DMS 273 treated with DMSO at 0.1 percent for 48 hours (cell line): ENCODE measurements at places on chromosomes 7 and 10.

DNA sequence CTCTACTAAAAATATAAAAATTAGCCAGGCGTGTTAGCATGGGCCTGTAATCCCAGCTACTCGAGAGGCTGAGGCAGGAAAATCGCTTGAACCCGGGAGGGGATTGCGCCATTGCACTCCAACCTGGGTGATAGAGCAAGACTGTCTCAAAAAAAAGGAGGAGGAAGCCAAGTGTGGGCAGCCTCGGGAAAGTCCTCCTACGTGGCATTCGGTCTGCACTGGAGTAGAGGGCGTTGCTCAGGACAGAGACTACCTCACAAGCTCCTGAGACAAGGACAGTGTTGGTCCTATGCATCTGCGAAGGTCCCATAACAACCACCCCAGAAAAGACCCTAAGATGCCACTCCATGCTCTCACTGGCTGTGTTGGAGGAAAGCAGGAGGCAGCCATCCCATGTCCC, 10.0 kb upstream of the SERPINE1 start:
- DNase-seq = no peak

- no peak for DNase-seq
These were observed 15.6 kb downstream of the FANK1 start for GRCh38 chr10:125911990-125912389.

DNA sequence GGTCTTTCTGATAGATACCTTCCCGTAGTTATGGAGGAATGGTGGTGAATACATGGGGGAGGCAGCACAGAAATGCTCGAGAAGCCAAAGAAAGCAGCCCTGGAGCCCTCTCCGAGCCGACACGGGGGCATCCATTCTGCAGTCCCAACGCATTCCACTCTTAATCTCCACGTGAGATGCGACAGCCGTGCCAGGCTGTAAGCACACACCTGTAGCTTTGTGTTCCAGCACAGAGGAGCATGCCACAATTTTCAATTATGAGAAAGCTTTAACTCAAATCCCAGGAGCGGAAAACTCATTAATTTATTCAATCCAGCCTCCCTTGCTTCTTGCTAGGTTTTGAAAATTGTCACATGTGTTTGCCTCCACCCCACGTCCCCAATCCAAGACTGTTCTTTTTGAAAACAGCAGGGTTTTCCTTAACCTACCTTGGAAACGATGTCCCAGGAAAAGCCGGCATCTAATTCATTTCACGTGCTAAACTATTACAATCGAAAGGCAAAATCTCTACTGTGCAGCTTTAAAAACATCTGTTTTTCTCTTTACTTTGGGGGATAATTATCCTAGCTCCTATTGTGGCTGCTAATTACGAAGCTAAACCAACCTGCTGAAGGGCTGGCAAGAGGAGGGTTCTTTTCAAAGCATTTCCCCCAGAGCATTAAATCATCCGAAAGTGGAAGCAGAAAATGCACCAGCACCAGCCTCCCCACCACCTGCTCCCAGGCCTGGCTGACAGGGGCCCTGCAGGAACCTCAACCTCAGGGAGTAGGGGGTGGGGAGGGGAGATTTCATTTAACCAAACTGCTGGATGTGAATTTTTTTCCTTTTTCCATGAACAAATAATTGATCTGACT, 56.0 kb upstream of the CHST15 start:
- DNase-seq = peak; percentile 3

GRCh38 chr10:42650374-42650773, 12.0 kb upstream of the ZNF33B start:
- no peak for DNase-seq

DNA sequence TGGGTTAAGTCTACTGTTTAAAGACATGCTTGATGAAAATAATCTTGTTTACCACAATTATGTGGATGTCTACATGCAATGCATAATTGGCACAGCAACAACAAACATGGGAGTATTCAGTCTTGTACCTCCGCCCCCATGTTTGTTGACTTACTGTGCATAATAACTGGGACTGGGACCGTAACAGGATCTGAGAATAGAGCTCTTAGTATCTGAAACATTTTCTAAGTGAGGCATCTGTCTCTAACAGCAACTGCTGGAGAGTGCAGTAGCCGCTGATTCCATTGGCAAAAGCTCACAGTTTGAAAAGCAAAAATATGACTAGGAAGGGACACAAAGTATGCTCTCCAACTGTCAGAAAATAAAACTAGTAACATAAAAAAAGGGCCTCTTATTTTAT, 61.6 kb downstream of the ENO4 start:
- DNase-seq = no peak

GRCh38 chr7:94941844-94942632, 34.6 kb downstream of the PPP1R9A start:
- no peak for DNase-seq

DNA sequence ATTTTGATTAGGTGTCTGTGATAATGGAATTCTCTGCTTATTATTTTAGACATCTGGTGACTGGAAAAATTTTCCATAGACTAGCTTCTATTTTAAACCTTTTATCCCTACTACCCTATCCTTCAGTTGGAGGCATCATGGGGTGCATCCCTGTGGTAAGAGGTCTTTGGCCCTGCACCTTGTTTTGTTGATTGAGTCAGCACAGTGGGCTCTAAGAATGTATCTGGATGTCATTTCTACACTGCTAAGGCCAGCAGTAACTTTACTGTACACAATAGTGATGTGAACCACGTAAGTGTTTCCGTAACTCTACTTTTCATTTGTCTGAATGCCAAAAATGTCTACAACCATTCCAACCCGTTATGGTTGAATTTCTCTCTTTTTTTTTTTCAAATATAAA, 75.6 kb downstream of the ADAM22 start:
- DNase-seq = no peak

- DNase-seq = no peak
These were observed 296.8 kb downstream of the ELMO1 start for GRCh38 chr7:37151741-37152413.

- DNase-seq = no peak
These were observed 1030.6 kb upstream of the GHITM start for GRCh38 chr10:83108565-83109333.

DNA sequence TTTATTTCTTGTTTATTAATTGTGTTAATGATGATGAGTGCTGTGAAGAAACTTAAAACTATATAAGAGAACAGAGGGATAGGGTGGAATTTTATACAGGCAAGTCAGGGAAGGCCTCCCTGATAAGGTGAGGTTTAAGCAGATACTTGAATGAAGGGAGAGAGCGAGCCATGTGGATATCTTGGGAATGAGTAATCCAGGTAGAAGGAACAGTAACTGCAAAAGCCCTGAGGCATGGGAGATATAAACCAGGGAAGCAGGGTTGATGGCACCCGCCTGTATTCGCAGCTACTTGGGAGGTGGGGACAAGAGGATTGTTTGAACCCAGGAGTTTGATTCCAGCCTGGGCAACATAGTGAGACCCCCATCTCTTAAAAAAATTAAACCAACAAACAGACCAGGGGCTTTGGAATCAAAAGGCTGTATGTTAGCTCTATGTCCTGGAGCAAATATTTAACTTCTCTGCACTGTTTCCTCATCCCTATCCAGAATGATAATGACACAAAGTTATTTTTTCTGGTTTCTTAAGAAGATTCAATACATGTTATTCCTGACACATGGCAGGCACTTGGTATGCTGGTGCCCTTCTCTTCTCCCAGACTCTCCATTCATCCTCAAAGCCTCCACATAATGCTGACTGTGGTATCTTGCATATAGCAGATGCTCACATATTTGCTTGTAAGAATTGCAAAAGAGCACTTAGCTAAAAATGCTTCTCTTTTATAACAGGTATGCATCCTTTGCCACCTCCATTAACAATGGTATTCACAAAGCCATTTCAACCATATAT, 169.3 kb downstream of the CHN2 start:
- no peak for DNase-seq

GRCh38 chr10:96720422-96721206, at the start of gene PIK3AP1:
TSS of gene PIK3AP1 (minus strand) at chr10:96720514. CDS start at chr10:96720394, 120 bp downstream.
- DNase-seq = peak; percentile 39

DNA sequence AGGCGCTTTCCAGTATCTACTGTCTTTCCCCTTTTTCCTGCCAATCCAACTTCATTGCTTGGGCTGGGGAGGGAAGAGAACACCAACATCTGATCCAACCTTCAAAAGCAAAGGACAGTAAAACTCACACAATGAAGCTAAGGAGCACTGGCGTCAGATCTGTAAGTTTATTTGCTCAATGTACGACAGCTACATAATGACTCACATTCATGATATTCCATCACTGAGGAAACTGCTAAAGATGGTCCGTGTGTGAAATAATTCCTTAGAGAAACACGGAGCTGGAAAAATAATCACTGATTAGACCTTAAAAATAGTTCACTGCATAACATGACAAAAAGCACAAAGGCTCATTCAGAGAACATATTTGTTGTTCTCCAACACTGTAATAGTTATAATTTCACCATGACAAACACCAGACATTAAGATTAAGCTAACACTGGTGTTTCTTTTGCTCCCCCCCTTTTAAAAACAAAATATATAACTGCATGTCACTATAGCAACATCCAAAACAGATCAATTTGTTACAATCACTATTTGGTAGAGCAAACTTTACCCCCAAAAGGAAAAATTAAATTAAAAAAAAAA, 24.3 kb downstream of the HSPB1 start:
- DNase-seq = no peak

DNA sequence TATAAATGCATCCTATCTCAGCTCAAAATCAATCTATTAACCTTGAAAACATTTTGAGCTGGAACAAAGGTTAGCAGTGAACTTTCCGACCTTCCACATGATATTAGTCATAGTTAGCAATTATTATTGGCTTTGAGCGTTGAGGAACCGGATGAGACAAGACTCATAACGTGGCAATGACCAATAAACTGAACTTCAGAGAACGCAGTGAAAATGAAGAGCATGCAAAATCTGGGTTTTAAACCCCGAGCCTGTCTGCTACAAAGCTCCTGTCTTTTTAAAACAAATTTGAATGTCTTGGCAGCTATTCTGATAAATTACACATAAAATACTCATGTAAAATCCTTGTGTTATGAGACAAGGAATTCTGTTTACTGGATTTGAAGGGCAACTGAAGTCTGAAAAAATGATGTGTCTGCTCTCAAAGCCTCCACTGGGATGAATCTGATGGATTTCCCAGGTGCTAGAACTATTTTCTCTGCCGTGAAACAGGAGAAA, 74.7 kb upstream of the ITGB1 start:
- no peak for DNase-seq

DNA sequence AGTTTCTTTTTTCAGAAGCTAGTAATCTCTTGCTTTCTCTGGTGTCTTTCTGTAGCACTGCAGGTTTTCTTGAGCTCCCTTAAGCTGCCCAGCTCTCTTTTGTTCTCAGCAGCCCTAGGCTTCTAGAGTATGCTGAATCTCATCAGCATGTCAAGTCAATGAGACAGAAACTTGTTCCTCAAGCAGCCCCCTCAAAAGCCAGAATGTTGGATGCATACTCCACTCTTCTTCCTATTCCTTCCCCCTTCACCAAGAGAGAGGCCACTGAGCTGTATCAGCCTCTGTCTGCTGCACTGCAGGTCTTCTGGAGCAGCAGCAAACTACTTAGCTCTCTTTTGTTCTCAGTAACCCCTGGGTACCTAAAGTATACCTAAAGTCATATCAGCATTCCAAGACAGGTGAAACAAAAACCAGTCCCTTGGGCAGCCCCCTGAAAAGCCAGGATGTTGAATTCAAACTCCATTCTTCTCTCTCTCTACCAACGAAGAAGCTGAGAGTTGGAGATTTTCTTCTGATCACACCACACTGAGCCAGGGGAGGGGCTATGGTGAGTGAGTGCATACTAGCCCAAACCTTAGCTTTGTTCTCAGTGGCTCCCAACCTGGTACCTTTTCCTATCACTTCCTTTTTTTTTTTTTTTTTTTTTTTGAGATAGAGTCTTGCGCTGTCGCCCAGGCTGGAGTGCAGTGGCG, 73.3 kb upstream of the WAC start:
- no peak for DNase-seq

GRCh38 chr10:7518693-7519092, 107.9 kb upstream of the SFMBT2 start:
- DNase-seq = no peak

- DNase-seq = no peak
These were observed 126.5 kb upstream of the ZNF438 start for GRCh38 chr10:31158011-31158658.
